Activated T-helper 1 cell treated with Interleukin-2 at 50 U/mL for 16 hours (primary cell): ENCODE measurements at places on chromosomes 3 and 15.

DNA sequence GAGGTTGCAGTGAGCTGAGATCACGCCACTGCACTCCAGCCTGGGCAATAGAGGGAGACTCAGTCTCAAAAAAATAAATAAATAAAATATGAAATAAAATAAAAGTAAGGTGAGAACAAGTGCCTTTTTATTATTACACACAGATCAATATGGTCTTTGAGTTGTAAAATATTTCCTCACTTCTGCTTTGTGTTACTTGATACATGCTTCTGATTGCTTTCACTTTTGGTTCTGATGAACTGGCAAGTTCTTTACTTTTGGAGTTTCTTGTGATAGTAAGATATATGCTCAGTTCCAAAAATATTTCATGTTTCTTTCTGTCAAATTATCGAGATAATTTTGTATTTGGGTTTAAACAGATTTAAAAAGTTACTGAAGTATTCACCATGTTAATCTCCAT lies 16.6 kb upstream of the GYG1 start:
- no peak for DNase-seq

- DNase-seq = no peak
Observed at GRCh38 chr3:58858126-58858525, 191.6 kb upstream of the FAM3D start.

DNA sequence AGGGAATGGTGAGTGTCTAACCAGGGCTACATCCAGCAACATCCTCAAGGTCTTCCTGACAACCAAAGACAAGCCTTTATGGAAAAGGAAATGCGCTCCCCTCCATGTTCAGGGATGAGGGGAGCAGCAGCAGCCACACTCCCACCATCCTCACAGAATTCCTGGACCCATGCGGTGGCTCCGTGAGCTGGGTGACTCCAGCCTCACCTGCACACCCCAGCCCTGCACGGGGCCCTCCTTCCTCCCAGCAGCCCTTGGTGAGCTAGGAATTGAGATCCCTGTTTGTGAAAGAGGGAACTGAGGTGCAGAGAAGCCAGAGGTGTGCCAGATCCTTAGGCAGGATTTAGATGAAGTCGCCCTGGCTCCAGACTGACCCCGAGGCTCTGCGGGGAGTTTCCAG lies 52.3 kb downstream of the GRIP2 start:
- no peak for DNase-seq

GRCh38 chr3:134059671-134060560 lies 30.2 kb upstream of the SLCO2A1 start:
- no peak for DNase-seq

GRCh38 chr15:41813426-41813825 lies 14.5 kb upstream of the JMJD7 start:
- no peak for DNase-seq
